ENCODE measurements at places on chromosomes 2 and 18.

GRCh38 chr2:128736689-128737545 is 418.2 kb upstream of the HS6ST1 start:
- peak; percentile 17 for DNase-seq

- no peak for DNase-seq
Observed at GRCh38 chr2:229453230-229453629, 182.1 kb upstream of the PID1 start.

- DNase-seq = no peak
Observed at GRCh38 chr2:190802626-190803209, 77.9 kb upstream of the GLS start.

GRCh38 chr2:101116841-101117552 is 34.2 kb downstream of the TBC1D8 start:
- no peak for DNase-seq

- no peak for DNase-seq
Observed at GRCh38 chr18:5895876-5896740, 786 bp upstream of the TMEM200C start.

DNA sequence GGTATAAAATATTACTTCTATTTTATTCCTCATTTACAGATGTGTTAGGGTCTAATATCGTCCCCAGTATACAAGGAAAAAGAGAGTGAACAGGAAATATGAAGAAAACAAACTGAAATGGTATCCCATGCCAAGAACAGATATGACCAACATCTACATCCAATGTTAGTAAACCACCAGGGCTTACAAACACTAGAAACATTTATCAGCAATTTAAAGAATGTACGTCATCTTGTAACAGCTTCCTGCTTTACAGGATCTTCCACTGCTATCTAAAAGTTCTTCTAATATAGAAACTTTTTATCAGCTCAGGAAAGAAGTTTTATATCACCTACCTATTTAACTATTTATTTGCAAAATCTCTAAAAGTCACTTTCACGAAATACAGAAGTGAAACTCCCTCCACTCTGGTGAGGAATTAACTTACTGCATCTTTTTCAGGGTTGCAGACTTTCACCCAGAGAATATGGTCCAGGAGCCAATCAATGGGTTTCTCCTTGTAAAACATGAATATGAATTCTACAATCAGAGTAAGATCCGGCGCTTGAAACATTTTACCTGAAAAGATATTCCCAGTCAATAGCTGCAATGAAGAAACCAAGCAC is 35.2 kb downstream of the UNC50 start:
- DNase-seq = no peak

- peak; percentile 74 for DNase-seq
Observed at GRCh38 chr2:95115418-95115817, 6.2 kb downstream of the MRPS5 start.

DNA sequence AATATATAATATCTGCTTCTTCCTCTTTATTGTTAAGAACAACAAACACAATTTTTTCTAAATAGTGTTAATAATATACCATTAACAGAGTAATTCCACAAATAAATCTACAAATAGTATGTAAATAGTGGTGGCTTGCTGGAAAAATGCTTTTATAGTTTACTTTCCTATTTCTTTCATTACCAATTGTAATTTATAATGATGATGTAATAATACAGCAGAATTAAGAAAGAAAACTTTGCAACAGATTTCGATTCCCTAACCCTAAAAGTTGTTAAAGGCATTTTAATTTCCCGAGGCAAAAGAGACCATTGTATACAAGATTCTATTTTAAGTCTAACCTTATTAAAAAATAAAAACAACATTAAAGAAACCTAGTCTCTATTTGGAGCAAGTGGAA is 307.9 kb downstream of the CCDC178 start:
- DNase-seq = no peak

- DNase-seq = no peak
Observed at GRCh38 chr2:211854832-211855231, 683.8 kb downstream of the ERBB4 start.

GRCh38 chr18:79944746-79945117 is 6.7 kb downstream of the SLC66A2 start:
- DNase-seq = no peak

DNA sequence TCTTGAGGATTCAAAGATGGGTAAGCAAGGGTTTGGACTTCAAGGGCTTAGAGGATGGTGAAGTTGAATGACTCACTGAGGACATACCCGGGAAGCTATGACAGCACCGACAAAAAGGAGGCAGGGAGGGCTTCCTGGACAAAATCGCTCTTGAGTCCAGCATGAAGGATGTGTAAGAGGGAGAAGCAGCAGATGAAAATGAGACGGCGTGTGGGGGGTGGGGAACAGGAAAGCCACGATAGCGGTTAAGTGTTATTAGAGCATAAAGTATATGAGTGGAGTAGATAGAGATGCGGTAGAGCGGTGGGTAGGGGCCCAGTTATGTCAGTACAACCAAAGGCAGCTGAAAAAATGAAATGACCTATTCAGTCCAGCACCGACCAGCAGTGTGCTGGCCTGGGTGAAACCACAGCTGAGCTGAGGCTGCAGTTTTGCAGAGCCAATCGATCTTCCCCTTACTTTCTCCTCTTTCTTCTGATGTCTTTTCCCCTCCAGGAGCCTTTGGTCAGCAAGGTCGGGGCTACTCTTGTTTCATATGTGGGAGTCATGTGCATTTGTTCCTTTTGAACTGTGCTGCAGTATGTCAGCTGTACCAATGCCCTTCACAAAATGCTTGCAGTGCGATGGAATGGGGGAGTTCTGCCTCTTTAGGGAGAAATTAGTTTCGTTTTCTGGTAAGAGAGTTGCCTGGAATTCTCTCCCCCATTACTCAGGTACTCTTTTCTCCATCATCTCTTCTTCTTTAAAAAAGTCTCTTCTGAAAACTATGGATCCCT is 2.0 kb upstream of the THUMPD2 start:
- no peak for DNase-seq

GRCh38 chr18:12656605-12656937 is 1.3 kb downstream of the SPIRE1 start:
- DNase-seq = no peak

- DNase-seq = peak; percentile 20
Observed at GRCh38 chr2:12856934-12857601, 140.3 kb downstream of the TRIB2 start.

DNA sequence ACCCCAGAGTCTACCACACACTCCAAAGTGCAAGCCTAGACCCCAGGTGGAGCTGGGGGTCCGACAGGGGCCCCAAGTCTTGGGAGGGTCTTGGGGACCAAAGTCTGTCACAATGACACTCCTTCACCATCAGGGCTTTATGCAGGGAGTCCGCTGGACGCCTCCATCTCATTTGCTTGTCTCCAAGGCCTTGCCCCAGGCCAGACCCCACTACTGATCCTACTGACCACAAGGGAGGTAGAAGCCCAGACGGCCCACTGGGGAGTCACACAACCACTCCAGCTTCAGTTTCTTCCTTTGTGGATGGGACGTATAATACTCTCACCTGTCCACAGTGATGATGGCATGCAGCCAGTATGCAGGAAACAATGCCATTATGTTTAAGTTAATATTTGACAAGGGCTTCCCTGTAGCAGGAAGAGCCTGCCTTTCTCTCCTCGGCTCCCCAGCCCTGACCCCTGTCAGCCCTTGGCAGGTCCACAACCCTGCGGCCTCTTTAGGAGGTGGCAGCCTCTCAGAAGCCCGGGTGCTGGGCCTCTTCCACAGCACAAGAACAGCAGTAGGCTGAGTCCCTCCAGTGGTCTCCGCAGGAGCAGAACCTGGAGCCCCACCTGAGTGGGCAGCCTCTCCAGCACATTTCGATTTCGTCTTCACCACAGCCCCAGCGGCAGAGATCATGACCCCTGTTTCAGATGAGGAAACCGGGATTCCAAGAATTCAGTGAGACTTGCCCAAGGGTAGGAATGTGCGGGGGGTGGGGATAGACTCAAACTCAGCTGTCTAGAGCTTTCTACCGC is 6.5 kb downstream of the BIN1 start:
- DNase-seq = no peak

DNA sequence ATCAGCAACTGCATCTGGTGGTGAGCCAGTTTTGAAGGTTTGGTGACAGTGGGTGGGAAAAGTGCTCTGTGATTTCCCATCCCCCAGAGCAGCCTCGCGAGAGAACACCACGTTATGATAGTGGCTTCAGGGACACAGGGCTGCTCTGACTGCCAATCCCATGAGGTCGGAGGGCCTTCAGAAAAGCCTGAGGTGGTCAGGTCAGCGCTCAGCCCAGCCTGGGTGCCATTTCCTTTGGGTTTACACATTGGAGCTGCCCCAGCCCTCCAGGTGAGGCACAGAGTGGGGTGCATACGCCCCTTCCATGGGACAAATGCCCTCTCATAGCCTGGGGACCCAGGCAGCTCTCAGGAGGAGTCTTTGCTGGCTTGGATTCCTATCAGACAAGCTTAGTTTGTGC is 126.8 kb downstream of the KCTD1 start:
- DNase-seq = no peak

GRCh38 chr2:113240915-113241911 is 37.5 kb downstream of the PAX8 start:
- peak; percentile 40 for DNase-seq

DNA sequence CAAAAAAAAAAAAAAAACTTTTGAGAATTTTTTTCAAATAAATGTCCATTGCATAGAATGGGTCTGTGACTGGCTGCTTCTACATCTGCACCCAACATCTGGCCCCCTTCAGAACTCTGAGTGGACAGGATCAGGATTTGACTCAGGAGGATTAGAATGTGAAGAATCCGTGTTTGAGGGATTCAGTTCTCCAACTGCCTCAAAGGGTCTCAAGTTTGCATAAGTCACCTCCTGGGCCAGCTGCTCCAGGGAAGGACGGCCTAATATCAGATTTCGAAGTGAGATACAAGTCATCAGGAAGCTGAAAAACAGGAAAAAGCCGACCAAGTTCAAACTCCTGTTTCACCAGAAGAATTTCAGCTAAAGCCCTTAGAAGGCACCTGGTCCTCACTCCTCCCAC is 10.9 kb downstream of the MAT2A start:
- no peak for DNase-seq

DNA sequence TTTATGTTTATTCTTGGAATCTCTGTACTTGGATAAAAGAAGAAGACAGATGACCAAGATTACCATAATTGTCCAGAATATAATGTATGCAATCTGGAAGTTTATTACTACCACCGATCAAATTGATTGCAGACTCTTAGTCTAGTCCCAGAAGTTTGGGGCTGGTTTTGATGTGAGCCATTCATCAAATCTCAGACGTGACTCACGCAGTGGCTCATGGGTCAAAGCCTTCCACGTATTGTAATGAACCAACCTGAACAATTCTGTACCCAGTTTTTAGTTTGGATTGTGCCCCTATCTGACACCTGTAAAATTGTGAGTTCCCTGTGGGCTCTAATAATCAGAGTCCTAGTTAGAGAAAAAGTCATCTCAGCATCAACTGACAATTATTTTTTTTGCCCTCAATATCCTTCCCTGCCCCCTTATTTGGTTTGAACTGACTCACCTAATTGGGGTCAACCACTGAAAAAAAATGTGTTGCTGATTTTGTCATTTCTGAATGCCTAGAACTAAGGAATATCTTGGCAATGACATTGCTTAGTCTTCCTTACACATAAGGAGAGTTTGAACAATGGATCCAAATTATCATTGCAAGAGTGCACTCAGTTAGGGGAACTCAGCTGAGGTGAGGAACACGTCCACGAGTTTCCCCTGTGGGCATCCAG is 219.5 kb upstream of the NRP2 start:
- no peak for DNase-seq

GRCh38 chr18:44060197-44060596 is 620.5 kb upstream of the SETBP1 start:
- DNase-seq = no peak

DNA sequence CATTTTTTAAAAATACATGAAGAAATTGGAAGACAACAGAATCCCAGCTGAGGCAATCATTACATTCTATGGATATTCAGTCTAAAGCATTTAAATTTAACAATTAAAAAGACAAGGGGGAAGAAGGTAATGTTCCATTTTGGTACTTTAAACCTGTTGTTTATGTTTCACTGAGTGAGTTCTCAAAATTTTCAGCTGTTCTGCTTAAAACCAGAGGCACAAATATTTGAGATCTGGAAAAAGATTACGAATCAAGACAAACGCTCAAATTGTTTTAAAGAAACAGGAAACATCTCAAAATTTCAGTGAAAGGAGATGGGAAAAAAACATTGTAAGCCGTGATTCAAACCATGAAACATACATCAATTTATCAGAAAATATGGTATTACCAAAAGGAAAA is 656.2 kb upstream of the CHAC2 start:
- DNase-seq = no peak

DNA sequence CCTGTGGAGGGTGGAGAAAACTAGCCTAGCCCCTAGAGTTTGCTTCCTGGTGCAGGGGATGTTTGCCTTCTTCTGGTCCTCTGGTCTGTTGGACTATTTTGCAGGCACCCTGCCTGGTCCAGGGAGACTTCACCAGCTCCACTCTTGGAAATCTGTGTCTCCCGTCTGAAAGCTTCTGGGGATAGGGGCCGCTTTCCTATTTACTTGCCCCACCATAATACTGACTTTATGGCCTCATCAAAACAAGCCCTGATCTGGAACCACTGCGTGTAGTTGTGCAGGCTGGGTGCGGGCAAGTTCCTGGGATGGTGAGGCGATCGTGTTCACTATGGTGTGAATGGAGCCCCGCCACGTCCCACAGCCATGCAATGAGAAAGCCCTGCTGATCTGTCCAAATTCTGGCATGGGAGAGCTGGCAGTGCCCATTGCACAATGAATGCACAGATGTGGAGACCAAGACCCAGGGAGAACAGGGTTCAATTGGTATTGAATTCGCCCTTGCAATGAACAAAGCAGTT is 74.3 kb downstream of the DDX1 start:
- DNase-seq = no peak

DNA sequence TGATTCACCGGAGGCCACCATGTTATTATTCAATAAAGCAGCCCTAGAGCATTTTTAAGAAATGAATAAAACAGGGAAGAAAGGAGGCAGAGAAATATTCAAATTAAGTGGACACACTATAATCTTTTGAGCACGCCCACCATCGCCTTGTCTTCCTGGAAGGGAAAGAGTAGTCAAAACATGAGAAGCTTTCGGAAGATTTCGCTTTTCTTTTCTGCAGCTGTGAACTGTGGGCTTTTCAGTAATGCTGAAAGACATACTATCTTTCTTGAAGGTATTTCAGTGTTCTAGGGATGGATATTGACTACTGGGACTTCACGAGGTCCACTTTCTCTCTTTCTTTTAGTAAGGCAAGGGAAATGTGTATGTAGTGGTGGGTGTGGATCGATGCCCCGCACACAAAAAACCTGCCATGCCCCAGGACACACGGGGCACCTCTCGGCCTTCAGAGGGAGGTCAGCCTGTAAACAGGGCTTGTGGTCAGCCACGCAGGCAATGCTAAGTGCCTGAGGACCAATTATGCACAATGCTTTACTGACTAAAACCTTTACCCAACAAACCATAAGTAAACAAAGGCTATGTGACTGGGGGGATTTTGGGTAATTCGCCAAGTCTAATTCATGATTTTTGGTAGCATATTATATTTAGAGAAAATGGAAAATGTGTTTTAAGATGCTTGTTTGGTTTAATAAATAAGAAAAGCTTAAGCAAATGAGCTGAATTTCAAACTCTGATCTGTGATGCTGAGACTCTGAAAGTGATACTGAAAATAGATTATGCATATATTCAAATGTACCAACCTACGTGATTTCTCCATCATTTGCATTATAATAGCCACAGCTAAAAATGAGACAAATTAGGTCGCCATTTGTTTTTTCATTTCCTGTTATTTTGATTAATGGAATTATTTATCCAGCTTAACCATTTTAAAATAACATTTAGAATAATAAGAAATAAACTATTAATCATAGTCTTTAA is 130.5 kb downstream of the ZNF516 start:
- DNase-seq = no peak

GRCh38 chr2:3112131-3112530 is 265.5 kb downstream of the EIPR1 start:
- DNase-seq = no peak

GRCh38 chr2:47373747-47374146 is 29.2 kb upstream of the MSH2 start:
- no peak for DNase-seq
